ENCODE measurements at places on chromosomes 4 and X. TPM values are rescaled to one million over a fixed set of nuclear protein-coding genes. Genes with fewer than 3 reads are reported as not detected.

DNA sequence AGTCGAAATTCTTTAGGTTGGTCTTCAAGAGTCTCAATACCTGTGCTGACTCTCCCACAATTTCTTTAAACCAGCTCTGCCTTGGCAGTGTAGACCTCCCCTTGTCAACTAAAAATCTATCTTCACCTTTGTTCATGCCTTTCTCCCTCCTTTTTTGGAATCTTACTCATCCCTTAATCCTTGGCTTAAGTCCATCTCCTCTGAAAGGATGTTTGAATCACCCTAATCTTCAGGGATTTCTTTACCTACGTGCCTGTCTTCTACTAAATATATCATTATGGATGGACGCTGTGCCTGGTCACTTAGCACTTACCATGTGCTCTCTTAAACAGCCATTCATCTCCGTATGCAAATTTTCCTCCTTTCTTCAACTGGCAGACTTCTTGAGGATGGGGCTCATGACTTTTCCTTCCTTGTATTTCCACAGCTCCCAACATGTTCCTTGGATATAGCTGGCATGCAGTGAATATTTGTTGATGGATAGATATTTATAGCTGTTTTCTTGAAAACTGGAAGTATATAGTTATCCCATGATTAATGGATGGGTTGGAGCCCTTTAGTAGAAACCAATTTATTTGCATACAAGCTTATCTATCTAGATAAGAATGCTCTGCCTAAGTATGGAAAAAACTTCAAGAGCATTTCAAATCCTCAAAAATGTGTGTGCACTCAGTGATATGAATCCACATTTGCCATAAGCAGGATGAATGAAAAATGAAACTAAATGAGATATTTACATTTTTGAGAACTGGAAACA lies 166.6 kb downstream of the SPRY1 start:
- no peak for DNase-seq

- no peak for DNase-seq
Measured at GRCh38 chr4:14726877-14727361, 275.4 kb upstream of the CPEB2 start.

DNA sequence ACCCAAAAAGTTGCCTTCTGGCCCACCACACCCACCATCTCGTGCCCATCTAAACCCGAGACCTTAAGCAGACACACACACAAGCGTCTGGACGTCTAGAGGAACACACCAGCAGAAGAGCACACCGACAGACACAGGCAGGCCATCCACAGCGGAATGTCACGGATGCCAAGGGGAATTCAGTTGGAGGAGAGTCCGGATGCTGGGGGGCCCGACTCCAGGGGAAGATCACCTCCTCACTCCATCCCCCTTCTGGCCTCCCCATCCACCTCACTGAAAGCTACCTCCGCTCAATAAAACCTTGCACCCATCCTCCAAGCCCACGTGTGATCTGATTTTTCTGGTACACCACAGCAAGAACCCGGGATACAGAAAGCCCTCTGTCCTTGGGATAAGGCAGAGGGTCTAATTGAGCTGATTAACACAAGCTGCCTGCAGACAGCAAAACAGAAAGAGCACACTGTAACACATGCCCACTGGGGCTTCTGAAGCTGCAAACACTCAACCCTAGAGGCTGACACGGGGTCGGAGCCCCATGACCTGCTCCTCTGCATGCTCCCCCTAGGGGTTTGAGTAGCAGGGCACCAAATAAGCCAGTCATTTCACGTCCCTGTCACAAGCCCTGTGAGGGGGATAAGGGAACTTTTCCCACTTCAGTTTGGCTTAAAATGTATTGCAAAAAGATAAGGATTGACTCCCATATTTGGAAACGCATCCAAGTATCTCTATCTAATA lies 339.6 kb upstream of the PCDH10 start:
- DNase-seq, result no peak

Gene RHOXF1
- total RNA-seq, result not detected

GRCh38 chr4:45294464-45294863 lies 568.1 kb upstream of the GNPDA2 start:
- DNase-seq, result no peak

DNA sequence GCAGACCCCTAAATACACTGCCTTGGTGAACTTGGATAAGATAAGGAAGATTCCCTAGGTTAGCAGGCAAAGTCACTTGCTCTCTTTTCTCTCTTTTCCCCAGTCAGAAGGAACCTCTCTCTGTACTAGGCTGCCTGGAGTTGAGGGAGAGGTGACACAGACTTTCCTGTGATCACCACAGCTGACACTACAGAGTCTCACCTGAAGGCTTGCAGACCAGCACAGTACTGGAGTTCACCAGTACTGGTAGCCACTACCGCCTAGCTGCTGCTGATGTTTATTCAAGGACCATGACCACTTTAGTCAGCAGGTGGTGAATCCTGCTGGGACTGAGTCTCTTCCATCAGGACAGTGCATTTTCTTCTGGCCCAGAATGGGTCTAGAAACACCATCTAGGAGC lies 63.3 kb downstream of the PTPN13 start:
- DNase-seq, result no peak

DNA sequence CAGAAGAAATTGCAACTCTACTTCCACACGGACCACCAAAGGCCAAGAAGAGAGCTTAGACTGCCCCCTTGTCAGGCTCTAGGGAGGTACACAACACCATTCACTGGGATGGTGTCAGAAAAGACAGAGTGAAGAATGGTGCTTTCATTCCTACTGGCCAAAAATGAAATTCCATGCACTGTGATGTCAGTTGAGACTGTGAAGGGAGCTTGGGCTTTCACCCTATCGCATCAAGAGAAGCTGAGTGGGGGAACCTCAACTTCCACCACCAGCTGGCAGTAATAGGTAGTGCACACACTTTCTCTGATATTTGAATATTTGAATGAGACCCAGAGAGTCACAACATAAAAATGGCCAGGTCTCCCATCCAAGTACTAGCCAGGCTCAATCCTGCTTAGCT lies 65.9 kb downstream of the ZNF711 start:
- DNase-seq, result no peak

Gene GIMD1
- not detected for total RNA-seq

- DNase-seq, result no peak
Measured at GRCh38 chr4:185237175-185237574, 27.8 kb downstream of the SNX25 start.

Gene SMIM10
- 3.3 TPM for total RNA-seq

Gene SCLT1
- total RNA-seq, result 13.6 TPM

Measured in osteocyte (in vitro differentiated cells).